ENCODE measurements at places on chromosomes 7 and 10.

- DNase-seq: no peak
Observed at GRCh38 chr7:89914711-89915110, 239.6 kb upstream of the STEAP1 start.

DNA sequence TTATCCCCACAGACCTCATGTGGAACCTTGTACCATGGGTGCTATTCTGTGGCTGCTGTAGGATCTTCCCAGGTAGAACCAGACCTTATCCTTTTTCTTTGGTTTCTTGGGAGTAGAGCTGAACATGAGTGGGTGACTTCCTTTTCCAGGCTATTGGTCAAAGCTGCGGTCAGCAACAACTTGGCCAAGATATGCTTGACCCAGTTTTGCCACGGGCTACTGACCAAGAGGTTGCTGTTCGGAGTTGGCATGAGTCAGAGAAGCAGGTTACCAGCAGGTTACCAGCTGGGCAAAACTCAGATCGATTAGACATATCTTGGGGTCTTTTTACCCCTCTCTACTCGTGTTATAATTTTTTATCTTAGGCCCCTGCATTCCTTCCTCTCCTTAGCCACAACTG is 36.7 kb upstream of the HDAC9 start:
- DNase-seq: peak; percentile 13

DNA sequence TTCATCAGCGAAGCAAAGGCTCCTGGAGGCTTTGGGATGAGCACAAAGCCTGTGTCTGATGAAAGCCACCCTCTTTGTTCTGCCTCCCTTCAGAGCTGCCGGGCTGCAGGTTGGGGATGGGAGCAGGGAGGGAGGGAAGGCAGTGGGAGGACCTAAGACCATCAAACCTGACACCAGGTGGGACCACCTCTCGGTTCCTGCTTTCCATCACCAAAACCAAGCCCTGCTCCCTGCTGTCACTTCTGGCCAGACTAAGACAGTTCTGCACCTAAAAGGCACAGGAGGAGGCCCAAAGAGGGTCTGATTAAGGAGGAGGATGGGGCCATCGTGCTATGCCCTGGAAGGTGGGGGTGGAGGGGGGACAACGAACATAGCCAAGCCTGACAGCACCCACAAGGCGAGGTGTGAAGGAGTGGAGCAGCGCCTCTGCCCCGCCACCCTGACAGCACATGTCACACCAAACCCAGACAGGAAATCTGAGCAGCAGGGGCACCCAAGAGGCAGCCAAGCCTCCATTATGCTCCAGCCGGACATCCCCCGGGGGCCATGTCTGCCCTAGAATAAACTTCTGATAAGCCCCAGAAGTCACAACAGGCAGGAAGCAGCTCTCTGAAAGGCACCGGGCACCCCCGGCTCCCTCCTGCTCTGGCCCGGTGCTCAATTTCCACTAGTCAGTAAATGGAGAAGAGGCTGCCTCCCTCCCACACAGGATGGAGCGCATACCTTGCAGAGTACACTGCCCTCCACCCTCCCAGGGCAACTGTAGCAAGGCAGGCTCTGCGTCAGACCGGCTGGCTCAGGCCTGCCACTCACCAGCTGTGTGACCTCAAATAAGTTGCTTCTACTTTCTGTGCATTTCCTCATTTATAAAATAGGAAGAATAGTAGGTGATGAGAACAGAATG is 48.9 kb downstream of the DLG5 start:
- DNase-seq: peak; percentile 43

DNA sequence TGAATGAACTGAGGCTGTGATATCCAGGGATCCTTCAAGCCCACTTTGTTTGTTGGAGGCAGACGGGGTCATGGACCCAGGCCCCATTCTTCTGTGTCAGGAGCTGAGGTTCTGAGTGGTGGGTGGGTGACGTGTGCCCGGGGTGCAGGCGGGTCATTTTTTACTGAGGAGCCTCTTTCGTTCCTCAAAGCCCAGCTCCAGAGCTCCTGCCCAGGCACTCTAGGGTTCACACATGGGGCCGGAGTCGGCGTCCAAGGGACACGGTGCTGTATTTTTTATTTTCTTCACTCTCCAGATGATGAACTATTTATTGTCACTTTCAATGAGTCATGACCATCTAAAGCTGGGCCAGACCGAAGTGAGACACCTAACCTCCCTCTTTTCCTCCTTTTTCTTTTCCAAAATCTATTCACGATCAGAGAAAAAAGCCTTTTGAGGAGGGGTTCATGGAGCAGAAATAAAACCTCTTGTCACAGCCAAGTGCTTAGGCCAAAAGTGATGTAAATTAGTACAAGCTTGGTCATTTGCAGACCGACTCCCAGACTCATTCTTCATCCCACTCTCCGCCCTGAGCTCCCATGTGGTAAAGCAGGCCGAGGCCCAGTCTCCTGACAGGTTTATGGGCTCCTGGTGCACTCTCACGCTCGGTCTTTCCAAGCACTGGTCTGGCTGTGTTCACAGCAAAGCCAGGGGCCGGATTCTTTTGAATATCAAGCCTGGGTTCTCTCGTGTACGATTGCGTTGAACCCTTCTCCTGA is 41.4 kb upstream of the PITRM1 start:
- DNase-seq: no peak

- no peak for DNase-seq
Observed at GRCh38 chr10:17126327-17126726, 3.3 kb downstream of the CUBN start.

GRCh38 chr10:129039406-129040370 is 427.4 kb upstream of the MGMT start:
- DNase-seq: no peak

GRCh38 chr7:132455378-132455777 is 120.9 kb downstream of the PLXNA4 start:
- DNase-seq: no peak

DNA sequence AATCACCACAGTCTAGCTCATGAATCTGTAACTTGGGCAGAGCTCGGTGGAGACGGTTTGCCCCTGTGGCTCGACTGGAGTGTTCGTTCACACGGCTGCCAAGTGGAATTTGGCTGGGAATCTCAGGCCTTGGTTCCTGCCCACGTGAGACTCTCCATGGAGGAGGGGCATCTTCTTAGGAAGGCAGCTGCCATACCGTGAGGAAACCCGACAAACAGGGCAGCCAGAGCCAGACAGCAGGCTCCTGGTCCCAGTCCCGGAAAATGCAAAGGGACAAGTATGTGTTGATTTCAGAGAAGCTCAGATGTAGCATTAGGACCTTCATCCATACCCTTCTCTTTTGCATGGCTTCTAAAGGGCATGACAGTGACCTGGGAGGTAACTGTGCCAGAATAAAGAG is 26.6 kb downstream of the AMZ1 start:
- no peak for DNase-seq

- DNase-seq: no peak
Observed at GRCh38 chr7:117480978-117481377, 1.2 kb downstream of the CFTR start.

GRCh38 chr7:28410628-28411531 is 1.4 kb upstream of the CREB5 start:
- DNase-seq: no peak

DNA sequence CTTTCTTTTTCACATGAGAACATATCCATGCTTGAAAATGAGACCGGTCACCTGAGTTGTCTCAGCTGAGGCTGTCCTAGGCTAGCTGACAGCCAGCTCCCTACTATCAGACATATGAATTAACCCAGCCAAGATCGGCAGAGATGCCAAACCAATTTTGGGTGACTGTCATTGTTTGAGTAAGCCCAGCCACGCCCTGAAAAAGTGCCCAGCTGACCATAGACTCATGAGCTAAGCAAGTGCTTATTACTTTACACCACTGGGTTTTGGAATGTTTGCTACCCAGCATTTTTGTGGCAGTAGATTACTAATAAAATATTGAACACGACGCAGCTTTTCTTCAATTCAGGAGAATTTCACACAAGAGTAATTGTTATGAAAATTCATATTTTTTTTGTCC is 265.2 kb upstream of the LYZL1 start:
- DNase-seq: no peak

DNA sequence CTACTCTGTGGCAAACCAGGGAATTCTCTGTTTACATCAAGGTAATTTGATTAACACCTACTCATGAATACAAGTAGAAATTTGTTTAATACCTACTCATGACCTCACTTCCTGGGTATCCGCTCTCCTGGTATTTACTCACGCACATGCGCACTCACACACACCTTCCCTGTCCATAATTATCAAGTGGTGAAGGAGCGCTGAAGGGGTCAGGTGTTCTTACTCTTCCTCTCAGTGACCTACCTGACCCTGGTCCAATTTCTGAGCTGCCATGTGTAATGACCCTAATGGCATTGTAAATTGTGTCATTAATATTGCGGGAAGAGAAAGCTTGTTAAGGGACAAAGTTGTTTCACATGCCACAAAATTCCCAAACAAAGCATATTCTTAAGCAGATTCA is 41.3 kb upstream of the TRIL start:
- DNase-seq: no peak

DNA sequence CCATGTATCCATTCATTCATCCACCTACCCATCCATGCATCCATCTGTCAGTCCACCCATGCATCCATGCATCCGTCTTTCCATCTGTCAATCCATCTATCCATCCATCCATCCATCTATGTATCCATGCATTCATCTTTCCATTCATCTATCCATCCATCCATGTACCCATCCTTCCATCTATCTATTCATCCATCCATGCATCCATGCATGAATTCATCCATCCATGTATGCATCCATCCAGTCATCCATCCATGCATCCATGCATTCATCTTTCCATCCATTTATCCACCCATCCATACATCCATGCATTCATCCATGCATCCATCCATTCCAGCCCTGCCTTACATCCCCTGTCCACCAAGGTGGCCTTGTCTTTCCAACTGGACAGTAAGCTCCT is 45.7 kb downstream of the SORCS3 start:
- DNase-seq: no peak

DNA sequence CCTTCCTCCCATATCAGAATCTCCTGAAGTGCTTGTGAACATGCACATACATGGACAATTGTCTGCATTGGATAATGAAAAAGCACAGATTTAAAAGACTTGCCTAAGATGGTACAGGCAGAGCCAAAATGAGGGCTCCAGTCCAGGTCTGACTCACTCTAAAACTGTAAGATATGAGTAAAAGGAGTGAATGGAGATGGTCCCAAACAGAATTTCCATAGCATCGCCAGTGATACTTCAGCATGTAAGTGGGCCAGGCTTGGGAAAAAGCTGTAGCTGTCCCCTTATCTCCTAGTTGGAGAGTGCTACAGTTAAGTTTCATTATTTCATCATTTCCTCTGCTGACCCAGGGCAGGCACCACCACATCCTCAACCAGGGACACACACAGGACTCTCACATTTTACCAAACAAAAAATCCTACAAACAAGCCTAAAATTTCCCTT is 26.4 kb upstream of the IL6 start:
- peak; percentile 57 for DNase-seq

DNA sequence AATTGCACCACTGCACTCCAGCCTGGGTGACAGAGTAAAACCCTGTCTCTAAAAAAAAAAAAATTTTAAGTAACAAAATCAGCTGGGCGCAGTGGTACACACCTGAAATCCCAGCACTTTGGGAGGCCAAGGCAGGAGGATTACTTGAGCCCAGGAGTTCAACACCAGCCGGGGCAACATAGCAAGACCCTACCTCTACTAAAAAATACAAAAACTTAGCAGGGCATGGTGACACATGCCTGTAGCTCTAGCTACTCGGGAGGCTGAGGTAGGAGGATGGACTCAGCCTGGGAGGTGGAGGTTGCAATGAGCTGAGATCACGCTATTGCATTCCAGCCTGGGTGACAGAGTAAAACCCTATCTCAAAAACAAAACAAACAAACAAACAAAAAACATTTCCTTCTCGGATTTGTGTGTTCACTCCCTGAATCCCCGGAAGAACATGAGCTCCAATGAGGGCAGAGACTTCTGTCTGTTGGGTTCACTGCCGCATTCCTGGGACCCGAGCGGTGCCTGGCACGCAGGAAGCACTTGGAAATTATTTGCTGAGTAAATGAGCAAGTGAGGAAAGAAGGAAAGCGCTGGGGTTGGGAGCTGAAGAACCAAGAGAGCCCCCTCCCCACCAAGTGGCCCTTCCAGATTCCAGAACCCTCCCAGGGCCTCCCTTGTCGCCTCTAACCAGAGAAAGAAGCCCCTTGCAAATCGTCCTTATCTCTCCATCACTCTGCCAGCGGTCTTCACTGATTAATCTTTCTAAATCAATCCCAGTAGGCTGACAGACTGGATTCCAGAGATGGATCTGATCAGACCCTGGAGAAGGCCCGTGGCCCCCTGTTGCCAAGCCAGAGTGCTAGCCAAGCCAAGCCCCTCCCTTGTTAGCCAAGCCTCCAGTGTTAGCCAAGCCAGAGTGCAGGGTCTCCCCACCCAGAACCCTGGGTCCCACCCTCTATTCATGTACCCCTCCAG is 6.2 kb downstream of the TNRC18 start:
- DNase-seq: peak; percentile 71

- peak; percentile 83 for DNase-seq
Observed at GRCh38 chr7:104983578-104984539, 30.1 kb upstream of the KMT2E start.

GRCh38 chr7:130090745-130091532 is 20.6 kb downstream of the KLHDC10 start:
- no peak for DNase-seq

DNA sequence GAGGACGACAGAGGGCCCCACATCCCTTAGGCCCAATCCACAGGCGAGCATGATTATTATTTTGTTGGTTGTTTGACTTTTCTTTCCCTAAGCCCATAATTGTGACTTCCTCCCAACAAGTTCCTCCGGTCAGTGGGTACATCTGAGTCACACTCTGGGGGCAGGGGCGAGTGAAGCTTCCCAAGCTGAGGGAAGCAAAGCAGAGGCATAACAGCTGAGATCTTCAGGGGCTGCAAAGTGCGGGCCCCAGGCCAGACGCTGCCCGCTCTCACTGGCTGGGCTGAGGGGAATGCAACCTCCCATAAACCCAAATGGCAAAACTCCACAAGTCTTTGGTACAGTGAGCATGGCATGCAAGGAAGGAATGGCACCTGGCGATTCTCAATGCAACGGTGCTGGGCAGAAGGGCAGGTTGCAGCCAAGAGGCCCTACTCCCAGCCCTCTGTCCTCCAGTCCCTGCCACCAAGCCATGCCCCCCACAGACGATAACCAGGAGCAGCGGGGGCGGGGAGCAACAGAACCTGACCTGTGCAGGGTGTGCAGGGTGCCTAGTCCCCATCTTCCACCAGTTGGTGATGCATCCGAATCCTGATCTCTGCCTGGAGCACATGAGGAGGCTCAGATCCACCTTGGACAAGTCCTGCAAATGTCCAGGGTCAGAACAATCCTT is 25.3 kb downstream of the TNS3 start:
- no peak for DNase-seq

GRCh38 chr7:73809467-73809951 is 21.3 kb upstream of the CLDN4 start:
- no peak for DNase-seq

DNA sequence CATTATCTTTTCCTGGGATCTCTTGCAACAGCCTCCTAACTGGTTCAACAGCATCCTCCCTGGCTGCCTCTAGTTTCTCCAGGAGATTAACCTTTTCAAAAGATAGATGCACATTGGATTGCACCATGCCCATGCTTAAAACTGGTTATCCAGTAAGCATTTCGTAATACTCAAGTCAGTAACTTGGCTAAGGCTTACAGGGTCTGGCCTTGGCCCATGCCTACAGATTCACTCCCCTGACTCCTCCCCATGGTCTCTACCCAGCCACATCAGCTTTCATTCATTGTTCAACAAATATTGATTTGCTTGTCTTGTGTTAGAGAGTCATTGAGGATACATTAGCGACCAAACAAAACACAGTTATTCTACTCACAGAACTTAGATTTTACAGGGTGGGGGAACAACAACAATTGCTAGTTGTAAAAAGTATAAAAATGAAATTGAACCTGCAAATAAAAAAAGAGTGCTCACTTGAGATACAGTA is 1.8 kb upstream of the KIF20B start:
- DNase-seq: peak; percentile 34
